WTC11 (cell line): ENCODE measurements at places on chromosomes 4 and X. TPM values are rescaled to one million over a fixed set of nuclear protein-coding genes. Genes with fewer than 3 reads are reported as not detected.

DNA sequence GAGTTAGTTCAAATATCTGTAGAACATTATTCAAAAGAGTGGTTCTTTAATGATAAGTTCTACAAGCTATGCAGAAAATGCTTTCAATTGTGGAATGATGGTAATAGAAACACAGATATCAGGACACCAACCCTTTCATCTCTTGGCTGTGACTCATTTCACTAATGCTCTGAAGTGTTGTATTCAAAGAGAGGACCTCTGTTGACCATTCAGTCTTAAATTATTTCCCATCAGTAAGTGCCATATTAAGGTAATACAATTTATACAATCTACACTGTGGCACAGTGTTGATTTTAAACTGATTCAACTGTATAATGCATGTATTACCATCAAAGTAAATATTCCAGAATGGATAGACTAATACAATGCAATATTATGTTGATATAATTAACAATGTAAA lies 289.0 kb upstream of the ADGRL3 start:
- no peak for DNase-seq

DNA sequence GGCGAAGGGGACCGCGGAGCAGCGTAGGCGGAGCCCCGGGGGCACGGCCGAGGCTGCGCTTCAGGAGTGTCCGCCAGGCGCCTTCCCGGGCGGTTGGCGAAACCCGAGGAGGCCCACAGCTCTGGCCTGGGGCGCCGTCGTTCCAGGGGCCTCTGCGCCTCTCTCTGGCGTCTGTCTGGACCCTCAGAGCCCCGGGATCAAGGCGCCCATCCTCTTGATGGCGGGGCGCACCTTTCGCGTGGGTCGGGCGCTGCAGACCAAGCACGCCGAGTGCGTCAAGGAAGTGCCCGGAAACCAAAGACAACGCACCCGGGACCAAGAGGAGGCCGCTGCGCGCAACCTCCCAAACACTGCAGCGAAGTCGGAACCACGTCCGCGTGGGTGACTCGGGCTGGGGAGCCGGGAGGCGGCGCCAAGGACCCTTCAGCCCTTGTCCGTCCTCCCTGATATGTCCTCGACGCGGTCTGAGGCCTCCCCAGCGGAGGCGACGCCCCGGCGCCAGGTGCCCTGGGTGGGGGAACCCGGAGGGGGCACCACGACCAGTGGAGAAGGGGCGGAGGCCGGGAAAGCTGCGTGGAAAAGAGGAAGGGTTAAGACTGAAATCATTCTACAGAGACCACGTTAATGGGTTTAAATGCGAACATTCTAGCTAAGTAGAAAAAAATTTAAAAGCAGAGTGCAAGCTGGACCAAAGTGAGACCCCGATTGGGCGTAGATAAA lies 9.9 kb downstream of the HMX1 start:
- no peak for DNase-seq

CDKL2 gene
- total RNA-seq, result 1.4 to 1.7 TPM (median 1.7 TPM) in 3 replicates

DNA sequence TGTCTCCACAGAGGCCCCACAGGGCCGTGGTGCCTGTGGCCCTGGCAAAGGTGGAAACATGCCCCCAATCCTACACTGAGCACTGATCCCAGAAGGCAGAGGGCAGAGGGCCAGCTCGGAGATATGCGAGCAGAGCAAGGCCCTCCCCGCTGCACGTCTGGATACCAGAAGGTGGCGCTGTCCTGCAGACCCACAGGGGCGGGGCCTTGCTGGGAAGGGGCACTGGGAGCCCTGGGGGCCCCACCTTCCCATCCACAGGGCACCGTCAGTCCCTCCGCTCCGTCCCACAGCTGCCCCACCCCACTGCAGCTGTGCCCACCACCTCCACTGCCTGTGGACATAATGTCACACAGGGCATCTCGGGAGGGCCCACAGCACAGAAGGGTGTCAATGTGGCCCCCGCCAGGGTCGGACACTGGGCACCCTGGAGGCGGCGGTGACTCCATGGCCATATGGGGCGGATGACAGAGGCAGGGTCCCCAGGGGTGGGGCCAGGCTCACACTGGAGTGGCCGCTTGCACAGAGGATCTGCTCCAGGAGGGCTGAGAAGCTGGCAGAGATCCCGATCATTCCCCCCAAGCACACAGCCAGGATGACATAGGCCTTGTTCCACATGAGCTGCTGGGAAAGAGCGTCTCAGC lies 4.8 kb downstream of the SLC49A3 start:
- peak; percentile 89 for DNase-seq

PPARGC1A gene
- total RNA-seq, result 1.9 to 2.9 TPM (median 2.0 TPM) in 3 replicates

DNA sequence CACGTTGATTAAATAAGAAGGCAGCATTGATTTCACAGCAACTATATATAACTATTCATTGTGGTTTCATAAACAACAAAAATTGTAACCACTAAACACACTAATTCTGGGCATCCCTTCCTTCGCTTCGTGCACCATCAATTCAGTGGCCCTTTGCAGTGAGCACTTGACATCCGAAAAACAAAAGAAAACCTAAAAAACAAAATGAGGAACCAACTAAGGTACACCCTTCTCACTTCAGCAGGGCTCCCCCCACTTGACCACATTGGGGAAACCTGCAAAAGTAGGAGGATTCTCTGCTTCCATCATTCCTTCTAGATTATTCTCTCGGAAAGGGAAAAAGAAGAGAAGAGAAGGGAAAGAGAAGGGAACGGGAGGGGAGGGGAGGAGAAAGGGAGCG lies 28.3 kb downstream of the NBDY start:
- no peak for DNase-seq

DNA sequence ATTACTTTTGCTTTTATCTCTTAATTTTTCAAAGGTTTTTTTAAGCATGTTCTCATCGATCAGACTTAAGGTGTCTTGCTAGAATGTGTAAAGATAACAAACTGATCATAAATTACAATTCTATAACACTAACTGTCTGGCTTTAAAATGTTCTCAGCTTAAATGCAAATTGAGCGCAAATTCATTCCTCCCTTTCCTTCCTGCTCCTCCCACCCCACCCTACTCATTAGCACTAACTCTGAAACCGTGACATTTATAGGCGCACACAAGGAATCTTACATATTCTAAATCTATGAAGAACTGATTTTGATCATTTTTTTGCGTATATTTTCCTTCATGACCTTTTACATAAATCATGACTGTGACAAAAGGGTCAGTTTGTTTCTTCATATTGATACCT lies 590.0 kb upstream of the DIAPH2 start:
- no peak for DNase-seq

- no peak for DNase-seq
Measured at GRCh38 chr4:113173126-113173792, 123.8 kb downstream of the ANK2 start.

DNA sequence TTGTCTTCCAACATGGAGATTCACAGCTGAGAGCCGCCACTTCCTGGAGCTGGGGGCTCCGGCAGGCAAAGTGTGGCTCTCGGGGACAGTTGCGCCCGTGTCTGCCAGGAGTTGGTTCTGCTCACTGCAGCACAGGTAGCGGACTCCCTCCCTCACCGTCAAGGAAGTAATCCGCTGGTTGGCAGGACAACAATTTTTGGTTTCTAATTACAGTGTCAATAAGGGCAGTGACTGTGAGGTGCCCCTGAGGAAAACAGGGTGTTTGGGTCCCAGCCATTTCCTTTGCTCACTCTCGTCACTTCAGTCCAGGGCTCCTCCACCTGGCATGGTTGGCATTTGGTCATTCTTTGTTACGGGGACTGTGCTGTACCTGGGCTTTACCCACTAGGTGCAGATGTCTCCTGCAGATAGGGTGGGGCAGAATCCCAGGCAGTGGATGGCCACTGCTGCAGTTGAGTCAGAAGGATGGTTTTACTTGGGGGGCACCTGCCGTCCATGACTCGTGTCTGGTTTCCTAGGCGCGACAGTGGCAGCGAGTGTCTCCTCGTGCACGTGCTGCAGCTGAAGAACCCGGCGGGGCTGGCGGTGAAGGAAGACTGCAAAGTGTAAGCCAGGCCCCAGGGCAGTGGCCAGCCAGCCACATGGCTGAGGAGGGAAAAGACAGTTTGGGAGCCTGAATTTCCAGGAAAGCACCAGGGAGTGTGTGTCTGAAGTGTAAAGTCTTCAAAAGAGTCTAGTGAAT lies 32.1 kb upstream of the CLCN4 start:
- no peak for DNase-seq

FAT1 gene
- 155 to 172 TPM (median 162 TPM) in 3 replicates for total RNA-seq

DNA sequence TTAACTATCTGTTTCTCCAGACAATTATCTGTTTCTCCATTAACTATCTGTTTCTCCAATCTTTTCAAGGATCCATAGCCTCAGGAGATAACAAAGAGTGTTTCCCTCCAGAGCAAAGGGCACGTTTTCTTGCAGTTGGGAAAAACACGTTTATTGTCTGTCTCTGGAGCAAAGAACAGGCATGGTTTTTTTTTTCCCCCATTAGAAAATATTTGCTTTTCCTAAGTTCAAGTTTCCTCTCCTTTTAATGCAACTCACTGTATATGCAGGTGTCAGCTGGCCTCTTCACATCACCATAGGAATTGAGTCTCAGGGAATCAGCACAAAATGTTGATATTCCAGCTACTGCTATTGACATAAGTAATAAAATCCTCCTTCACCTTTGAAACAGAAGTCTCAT lies 984.4 kb downstream of the RAB28 start:
- DNase-seq, result no peak

TLR1 gene
- 0.28 to 0.34 TPM in 2 of 3 replicates, not detected in the other for total RNA-seq

DNA sequence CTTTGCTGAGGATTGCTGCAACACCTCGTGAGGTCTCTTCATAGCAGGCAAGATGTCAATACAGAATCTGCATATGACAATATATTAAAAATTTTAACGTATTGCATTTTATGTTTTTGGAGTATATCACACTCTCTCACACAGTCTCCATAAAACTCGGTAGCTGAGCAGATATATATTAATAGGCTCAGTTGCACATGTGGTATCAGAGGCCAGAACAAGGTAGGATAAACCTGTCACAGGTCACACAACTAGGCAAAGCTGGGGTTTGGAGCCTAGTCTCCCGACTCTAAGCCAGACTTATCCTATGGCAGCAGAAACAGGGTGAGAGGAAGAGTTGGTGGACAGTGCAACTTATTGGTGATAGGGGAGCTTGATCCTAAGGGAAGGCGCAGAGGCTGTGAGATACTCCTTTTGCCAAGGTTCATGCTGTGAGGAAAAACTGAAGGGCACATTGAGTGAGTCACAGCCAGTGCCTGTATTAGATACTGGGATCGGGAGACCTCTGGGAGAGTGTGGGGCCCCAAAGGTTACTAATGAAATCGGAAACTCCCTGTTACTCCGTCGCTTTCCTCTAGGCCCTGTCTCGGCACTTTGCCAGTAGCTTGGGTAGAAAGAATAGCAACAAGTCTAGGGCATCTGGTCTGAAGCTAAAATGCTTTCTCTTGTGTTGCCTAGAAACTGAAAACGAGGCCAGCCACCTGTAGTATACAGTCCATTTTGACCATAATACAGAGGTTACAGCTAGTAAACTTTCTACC lies 195.7 kb downstream of the ARHGAP10 start:
- no peak for DNase-seq

- DNase-seq, result no peak
Measured at GRCh38 chr4:88908521-88908920, 148.5 kb downstream of the FAM13A start.

MAGEA9B gene
- total RNA-seq, result 0.11 to 0.35 TPM (median 0.14 TPM) in 3 replicates

- peak; percentile 76 for DNase-seq
Measured at GRCh38 chr4:108168671-108169523, at the start of gene LEF1. LEF1 (minus strand) TSS chr4:108168932; CDS start chr4:108167767, 1,165 bp downstream.

ZCCHC18 gene
- total RNA-seq, result 2.3 to 2.6 TPM (median 2.4 TPM) in 3 replicates

DNA sequence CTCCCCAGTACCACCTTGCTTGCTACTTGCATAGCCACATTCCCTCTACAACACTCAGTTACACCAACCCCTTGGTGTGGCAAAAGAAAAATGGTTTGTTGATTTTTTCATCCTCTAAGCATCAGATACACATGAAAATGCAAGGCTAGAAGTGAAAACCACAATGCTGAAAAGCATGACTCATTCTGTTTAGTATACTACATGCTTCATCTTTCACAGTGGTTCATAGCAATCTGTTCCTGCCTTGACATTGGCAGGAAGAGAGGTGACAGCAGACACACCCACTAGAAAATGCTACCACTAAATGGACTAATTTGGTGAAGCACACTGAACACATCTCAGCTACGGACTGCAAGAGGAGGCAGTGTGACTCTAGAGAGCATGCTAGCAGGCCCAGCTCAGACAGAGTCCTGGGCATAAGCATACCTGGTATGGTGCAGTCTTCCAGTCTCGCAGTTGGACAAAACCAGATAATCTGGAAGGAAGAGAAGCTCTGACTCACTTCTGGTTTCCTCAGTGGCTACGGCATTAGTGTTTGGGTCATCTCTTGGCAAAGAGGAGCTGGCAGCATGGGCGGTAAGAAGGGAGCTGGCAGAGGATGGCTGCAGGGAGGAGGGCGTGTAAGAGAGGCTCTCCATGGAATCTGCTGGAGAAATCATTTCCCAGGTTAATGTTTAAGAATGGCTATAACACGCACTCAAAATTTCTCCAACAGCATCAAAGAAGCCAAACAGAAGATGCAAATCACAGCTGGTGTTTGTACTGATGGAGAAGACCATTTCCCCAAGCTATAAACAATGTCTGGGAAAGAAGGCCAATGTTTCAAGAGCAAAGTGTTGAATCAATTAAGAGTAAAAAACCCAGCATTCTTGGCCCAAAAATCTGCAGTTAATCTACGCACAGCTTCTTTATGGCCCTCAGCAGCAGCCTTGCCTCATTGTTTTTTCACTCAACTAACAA lies 37.8 kb downstream of the GAB3 start:
- no peak for DNase-seq

DNA sequence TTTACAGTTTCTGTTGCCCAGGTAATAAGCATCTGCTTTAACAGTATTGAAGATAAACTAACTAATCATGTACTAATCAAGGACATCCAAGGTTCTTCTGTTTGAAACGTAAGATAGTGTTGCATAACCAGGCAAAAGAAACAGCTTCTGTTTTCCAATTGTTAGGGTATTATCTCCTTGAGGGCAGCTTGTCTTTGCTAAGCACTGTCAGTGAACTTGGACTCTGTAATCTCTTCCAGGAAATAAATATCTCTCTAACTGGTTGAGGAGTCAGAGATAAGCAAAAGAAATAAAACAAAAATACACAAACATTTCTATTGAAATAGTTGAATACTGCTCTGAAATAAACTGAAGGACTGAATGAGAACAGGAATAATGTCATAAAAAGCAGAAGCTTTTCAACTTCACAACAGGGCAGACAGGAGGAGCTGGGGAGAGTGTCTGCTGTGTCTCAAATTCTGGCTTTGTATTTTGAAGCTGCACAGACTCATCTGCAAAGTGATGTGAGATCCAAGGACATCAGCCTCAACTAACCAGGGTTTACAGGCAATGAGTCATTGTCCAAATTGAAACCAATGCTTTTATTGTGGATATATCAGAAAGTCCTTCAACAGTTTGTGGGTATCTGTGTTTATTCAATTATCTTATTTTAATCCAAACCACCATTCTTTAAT lies 1253.0 kb upstream of the PCDH7 start:
- DNase-seq, result no peak

PDLIM3 gene
- total RNA-seq, result 6.2 to 7.0 TPM (median 6.9 TPM) in 3 replicates

SYTL5 gene
- total RNA-seq, result 0.25 to 0.39 TPM (median 0.26 TPM) in 3 replicates

TMPRSS11D gene
- not detected in 3 replicates for total RNA-seq

- DNase-seq, result no peak
Measured at GRCh38 chr4:180455226-180455625, 1788.0 kb upstream of the TENM3 start.

DNA sequence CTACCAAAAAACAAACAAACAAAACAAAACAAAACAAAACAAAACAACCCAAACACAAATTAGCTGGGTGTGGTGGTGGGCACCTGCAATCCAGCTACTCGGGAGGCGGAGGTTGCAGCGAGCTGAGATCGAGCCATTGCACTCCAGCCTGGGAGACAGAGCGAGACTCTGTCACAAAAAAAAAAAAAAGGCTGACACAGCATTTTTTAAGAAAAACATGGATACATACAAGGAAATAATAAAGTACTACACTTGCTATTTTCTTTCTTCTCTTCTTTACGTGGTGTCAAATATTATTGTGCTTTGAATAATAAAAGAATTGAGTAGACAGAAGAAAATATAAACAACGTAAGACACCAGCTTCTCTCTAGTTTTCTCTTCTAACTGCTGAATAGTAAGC lies 73.9 kb downstream of the TEX11 start:
- no peak for DNase-seq

IL2 gene
- 0.61 to 2.2 TPM (median 0.64 TPM) in 3 replicates for total RNA-seq
